ENCODE measurements at places on chromosomes 12 and 14.
A peak's percentile ranks its signal among the peaks of the same experiment; 100 is the strongest.

DNA sequence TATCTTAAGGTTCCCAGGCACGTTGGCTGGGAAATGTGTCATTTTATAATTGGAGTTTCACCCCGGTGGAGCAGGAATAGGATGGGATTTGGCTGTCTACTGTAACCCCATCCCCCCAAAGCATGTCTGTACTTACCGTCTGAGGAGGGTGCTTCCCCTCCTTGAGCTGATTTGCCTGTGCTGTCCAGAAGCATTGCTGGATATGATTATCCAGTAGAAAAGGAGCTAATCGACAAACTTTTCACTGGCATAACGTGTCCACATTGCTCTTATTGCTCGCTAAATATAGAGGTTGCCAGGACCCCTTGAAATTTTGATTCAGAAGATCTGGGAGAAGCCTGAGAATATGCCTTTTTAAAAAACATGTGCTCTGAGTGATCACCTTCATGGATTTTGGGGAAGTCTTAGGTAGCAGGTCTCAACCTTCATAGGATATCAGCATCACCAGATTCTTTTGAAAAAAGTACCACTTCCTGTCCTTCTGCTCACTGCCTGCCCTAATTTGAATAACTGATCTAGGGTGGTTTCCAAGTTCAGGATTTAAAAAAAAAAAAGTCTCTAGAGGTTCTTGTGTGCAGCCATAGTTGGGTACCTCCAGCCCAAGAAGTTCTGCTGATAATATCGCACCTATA lies 80.4 kb upstream of the KCNA1 start:
- DNase-seq, result no peak

DNA sequence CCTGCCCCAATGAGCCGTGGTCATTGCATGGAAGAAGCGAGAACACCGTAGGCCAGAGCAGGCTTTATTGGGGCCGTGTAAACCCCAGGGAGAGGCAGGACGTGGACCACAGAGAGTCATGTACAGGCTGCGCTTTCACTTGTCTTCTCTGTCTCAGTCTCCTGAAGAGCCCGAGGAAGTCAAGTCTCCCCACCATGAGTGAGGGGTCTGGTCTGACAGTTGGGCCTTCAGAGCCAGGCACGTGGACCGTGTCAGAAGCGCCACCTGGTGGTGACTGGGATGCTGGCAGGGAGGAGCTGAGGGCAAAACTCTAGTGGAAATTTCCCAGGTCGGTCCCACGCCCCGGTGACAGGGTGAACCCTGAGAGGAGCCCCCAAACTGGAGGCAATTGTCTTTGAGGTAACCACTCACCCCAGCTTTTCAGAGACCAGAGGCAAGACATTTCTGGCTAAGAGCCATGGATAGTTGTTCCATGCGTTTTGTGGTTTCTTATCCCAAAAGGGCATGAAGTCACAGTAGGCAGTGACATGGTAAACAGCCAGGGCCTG lies 17.4 kb downstream of the RPS6KL1 start:
- DNase-seq, result peak; percentile 65

DNA sequence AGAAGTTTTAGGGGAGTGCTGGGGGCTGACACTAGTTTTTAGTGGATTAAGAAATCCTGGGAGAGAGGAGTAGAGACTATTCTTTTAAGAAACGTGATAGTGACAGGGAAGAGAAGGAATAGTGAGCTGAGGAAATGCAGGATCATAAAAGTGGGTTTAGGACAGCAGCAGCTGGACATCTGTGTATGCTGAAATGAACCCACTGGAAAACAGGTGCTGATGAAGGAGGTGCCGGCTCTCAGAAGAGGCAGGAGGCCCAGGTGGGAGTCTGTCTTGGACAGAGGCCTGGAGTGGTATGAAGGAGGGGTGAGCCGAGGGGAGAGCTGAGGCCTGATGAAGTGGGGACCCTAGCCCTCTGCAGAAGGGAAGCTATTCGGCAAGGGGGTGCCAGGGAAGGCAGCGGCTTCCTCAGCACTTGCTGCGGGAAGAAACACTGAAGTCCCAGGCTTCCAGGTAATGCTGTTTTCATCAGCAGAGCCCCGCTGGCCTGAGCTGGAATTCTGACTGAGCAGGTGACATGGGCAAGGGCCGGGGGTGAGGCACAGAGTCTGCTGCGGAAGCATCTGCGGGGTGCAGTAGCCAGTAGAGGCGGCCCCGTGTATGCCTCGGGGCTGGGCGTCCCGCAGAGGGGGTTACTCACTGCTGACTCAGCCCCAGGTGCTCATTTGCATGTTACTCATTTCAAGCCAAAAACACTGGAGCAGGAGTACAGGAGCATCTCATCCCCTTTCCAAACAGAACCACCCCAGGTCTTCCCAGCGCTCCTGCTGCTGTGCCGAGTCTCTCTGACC lies 89.7 kb downstream of the TMCC3 start:
- DNase-seq, result peak; percentile 2

DNA sequence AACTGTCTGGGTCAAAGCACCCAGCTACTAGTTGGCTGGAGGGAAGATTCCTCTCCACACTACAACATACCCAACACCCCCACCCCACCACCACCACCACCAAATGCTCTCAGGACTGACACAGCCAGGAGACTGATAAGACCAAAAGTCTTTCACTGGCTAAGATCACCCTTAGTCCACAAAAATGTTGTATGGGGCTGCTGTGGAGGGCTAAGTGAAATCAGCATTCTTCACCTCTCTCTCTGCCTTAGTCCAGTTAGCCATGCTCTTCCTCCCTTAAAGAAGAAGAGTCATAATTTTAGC lies 106.2 kb downstream of the NUAK1 start:
- DNase-seq, result no peak

DNA sequence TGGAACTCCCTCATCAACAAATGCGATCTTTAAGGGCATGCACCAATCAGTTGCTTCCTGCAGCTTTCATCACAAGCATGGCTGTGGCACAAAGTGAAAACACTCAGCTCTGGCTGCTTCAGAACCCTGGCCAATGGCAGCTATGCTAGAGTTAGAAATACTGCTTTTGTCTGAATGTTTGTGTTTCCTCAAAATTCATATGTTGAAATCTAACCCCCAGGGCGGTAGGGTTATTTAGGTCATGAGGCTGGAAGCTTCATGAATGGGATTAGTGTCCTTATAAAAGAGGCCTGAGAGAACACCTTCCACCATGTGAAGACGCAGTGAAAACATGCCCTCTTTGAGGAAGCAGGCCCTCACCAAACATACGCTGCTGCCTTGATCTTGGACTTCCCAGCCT lies 453.9 kb downstream of the SNAPC1 start:
- no peak for DNase-seq

- DNase-seq, result no peak
These were observed 85.5 kb downstream of the ADGRD1 start for GRCh38 chr12:131038961-131039950.

DNA sequence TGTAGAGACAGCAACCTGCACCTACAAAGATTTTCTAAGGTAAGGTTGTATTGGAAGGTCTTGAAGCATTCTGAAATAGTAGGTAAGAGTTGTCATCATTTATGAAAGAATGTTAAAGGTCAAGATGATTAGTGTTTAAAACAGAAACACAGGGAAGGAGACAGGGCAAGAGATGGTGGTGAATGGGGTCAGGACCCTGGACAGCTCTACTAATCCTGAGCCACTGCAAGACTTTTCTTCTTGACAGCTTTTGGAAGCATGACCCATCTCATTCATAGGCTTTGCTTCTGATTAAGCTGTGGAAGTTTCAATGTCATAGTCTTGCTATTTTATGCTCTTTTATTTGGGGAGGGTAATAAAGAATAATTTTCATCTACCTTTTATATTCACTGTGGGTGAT lies 75.5 kb upstream of the CAND1 start:
- DNase-seq, result no peak

GRCh38 chr14:71060274-71060673 lies 153.0 kb downstream of the PCNX1 start:
- DNase-seq, result no peak

GRCh38 chr12:98818239-98818638 lies 173.1 kb downstream of the APAF1 start:
- no peak for DNase-seq

GRCh38 chr12:113933201-113933786 lies 32.8 kb downstream of the RBM19 start:
- no peak for DNase-seq

GRCh38 chr12:105064564-105065178 lies 19.6 kb downstream of the ALDH1L2 start:
- DNase-seq, result no peak

- no peak for DNase-seq
These were observed 23.6 kb upstream of the AMN1 start for GRCh38 chr12:31752450-31752849.

DNA sequence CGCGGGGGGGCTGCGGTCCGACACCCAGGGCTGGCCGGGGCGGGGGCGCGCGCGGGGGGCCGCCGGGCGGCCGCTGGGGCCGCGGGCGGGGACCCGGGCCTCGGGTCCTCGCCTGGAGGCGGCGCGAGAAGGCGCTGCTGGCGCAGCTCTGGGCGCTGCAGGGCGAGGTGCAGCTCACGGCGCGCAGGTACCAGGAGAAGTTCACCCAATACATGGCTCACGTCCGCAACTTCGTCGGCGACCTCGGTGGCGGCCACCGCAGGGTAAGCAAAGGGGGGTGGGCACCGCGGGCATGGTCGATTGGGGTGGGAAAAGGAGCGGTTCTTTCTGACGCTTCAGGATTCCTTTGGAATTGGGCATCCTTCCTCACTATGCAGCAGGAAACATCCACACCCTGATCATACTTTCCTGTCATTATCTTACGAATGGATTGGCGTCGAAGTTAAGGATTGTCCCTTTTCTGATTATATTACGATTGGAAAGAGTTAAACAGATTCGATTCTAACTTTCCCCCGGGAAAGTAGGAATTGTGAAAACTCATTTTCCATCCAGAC lies 798 bp downstream of the PDZRN4 start:
- no peak for DNase-seq

- DNase-seq, result no peak
These were observed 298.0 kb downstream of the PPFIA2 start for GRCh38 chr12:81461163-81461562.

GRCh38 chr14:55427439-55427838 lies 13.0 kb downstream of the TBPL2 start:
- no peak for DNase-seq

DNA sequence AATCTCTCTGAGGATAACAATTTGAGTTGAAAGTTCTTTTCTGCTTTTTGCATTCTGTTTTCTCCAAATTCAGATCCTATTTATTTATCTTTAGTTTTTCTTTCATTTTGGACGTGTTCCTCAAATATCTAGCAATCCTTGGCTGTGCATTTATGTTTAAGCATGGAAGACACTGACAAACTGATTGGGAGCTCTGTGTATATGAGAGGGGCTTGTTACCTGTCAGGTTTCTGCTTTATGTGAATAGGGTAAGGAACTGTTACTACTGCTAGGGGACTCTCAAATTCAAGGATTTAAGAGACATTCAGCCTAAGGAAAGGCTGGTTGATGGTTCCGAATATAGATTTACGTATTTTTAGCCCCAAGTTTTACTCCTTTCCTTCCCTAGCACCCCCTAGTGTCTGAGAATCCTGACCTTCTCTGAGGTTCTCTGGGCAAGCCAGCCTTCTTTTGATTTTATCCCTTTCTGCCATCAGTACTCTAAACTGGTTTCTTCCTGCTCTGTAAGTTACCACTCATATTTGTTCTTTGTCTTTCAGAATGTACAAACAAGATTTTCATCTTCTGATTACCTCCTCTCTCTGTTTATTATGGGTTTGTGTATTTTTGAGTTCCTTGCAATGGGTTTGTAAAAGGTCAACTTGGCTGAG lies 30.5 kb downstream of the YLPM1 start:
- no peak for DNase-seq

GRCh38 chr12:52539083-52539820 lies 13.7 kb downstream of the KRT71 start:
- no peak for DNase-seq

- no peak for DNase-seq
These were observed 31.8 kb downstream of the PELI2 start for GRCh38 chr14:56149995-56150394.

GRCh38 chr12:3958534-3958933 lies 85.3 kb upstream of the PARP11 start:
- DNase-seq, result no peak

GRCh38 chr12:40921563-40922163 lies 229.4 kb downstream of the CNTN1 start:
- peak; percentile 14 for DNase-seq

DNA sequence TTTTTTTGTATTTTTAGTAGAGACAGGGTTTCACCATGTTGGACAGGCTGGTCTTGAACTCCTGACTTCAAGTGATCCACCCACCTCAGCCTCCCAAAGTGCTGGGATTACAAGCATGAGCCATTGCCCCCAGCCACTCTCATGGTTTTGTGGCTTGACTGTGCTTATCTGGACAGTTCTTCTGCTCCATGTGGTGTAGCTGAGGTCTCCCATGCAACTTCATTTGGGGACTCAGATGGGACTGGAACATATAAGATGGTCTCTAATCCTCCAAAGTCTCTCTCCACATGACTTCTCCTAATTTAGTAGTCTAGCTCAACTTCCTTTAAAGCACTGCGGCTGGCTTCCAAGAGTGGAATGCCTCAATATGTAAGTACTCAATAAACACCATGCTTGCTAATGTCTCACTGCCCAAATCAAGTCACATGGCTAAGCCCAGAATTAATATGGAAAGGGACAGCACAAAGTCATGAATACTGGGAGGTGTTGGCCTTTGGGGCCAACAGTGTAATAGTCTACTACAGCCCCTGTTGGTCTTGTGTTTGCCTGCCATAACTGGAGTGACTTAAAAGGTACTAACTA lies 7.4 kb downstream of the INHBC start:
- no peak for DNase-seq

- no peak for DNase-seq
These were observed 24.4 kb upstream of the KITLG start for GRCh38 chr12:88604646-88605045.

DNA sequence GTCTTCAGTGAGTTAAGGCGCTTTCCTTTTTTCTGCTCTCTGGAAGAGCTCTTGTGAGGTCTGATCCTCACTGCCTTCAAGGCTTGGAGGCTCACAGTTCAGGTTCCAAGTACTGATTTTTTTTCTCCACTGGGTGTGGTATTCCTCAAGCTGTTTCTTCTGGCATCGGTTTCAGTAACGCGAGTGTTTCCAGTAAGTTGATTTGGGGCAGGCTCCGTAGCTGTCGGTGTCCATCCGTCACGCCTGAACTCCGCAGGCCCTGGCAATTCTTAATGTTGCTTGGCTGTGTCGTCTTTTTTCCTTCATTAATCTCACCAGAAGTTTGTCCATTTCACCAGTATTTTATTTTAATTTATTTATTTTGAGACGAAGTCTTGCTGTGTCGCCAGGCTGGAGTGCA lies 30.6 kb downstream of the LRCOL1 start:
- no peak for DNase-seq

DNA sequence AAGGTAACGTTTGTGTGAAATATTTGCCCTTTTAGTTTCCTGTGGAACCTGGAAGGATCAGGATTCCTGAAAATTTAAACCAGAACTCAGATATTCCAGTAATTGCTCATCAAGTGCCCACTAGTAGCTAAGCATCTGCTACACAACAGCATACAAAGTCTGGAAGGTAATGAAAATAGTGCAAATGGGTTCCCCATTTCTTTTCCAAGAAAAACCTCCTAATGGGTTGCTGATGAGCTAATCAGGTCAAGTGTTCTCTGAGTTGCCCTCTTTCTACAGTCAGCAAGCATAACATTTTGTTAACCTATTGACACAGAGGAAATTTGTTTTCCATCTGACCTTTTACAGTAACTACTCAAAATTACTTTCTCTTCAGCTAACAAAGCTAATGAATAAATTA lies 83.6 kb upstream of the PMCH start:
- DNase-seq, result no peak

All from NCI-H526 (cell line).